ENCODE measurements at places on chromosomes 13 and 19. TPM values are rescaled to one million over a fixed set of nuclear protein-coding genes. Genes with fewer than 3 reads are reported as not detected.

The ARL11 gene
- polyA plus RNA-seq, result 7.7 TPM

The ADAMTSL5 gene
- 0.21 TPM for polyA plus RNA-seq

The ZNF776 gene
- 13.4 TPM for polyA plus RNA-seq

The OR7D2 gene
- polyA plus RNA-seq, result 0.43 TPM
